ENCODE measurements at places on chromosomes 4 and X.

- no peak for DNase-seq
Measured at GRCh38 chr4:90012918-90013317, 114.3 kb upstream of the CCSER1 start.

- no peak for DNase-seq
Measured at GRCh38 chr4:101862595-101862994, 72.1 kb downstream of the BANK1 start.

- DNase-seq: no peak
Measured at GRCh38 chr4:78528327-78528726, 23.2 kb upstream of the ANXA3 start.

DNA sequence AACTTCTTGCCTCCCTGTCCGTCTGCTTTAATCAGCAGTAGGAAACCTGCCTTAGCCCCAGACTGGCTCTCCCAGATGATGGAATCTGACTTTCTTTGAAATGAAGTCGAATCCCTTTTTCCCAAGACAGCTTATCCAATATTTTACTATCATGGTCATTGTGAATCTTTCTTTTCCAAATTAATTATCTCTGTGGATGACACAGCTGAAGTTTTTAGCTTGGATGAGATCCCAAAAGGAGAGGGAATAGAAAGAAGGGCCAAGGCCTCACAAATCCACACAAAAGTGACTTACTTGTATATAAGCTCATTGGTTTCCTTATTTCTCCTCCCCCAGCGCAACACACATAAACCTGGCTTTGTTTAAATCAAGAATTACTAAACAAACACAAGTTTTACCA is 100.6 kb downstream of the RASL11B start:
- DNase-seq: no peak

- no peak for DNase-seq
Measured at GRCh38 chr4:8741513-8742226, 130.0 kb downstream of the HMX1 start.

- no peak for DNase-seq
Measured at GRCh38 chrX:123906557-123907316, 46.9 kb downstream of the XIAP start.

GRCh38 chr4:17134100-17134499 is 235.7 kb upstream of the LDB2 start:
- DNase-seq: no peak

- no peak for DNase-seq
Measured at GRCh38 chrX:79270401-79270800, 96.7 kb downstream of the ITM2A start.

DNA sequence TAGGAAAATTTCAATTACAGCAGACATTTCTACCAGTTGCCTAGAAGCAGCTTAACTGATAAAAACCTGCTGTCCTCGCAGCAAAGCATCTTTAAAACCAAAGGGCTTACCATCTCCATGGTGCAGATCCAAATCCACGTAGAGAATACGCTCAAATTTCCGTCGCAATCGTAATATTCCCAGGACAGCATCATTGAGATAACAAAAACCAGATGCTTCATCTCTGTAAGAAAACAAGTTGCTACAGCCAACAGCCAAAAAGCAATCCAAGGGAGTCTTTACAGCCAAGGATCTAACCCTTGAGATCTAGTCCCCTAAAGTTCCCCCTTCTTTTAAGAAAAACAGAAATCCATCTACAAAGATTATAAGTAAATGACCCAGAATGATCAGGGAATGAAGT is 77.6 kb downstream of the HDAC8 start:
- DNase-seq: no peak

DNA sequence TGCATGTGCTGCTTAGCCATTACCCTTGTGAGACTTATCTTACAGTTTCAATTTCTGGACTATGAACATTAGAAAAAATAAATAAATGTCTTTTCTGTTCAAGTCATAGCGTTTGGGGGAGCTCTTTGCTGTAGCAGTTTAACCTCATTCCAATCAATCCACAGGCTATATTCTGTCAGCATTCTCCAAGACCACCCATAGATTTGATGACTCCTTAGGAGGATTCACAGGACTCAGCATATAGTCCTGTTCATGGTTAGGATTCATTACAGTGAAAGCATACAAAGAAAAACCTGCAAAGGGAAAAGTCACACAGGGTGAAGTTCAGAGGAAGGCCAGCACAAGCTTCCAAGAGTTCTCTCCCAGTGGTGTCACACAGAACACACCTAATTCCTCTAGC is 180.5 kb downstream of the ADAMTS3 start:
- DNase-seq: no peak

DNA sequence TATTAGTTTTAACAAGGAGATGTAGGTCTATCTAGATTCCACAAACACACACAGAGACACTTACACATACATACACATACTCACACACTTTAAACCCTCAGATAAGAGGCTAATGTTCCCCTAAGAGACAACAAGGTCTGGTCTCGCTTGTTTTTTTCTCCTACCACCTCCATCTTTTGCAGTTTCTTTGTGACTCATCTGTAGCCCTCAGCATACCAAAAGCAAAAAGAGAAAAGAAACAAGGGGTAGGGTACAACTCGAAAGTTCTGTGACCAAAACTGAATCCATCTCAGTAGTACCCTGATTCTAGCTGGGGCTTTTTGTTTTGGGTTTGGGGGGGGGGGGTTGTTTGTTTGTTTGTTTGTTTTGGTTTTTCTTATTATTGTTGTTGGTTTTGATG is 12.2 kb upstream of the EXOSC9 start:
- DNase-seq: no peak

DNA sequence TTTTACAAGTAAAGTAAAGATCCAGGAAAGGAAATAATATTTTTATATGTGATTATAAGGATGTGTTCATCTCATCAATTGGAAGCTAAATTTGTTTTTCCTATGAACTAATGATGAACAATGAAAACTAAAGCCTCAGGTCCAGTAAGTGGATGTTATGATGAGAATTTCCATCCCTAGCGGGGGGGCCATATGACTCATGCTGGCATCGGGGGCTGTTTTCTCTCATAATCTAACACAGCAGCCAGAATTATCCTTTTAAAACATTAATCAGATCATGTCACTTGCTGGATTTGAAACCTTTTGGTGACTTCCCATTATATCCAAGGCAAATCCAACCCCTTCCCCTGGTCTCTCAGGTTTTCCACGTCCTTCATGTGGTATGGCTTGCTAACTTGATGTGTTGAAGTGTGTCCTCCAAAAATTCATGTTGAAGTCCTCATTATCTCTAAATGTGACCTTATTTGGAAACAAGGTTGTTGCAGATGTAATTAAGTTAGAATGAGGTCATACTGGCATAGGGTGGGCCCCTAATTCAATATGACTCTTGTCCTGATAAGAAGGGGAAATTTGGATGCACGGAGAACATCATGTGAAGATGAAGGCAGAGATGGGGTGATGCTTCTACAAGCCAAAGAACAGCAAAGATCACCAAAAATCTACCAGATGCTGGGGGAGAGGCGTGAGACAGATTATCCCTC is 96.8 kb downstream of the AKAP4 start:
- DNase-seq: no peak

DNA sequence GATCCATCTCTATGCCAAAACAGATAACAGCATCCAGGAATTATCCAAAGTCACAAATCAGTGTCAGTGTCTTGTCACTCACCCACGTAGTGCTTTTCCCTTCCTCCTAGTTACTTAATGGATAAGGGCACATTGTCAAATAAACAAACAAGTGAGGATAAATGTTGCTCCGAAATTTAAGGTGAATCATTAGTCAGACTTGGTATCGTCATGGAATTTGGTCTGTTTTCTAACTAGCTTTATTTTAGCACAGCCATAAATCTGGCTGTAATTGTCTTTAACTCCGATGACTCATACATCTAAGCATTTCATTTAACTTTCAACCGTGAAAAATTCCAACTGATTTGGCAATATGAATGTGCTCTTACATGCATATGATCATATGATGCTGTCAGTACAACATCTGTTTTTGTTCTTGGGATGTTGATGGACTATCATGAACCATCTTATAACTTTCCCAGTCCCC is 83.3 kb downstream of the SNCA start:
- no peak for DNase-seq

DNA sequence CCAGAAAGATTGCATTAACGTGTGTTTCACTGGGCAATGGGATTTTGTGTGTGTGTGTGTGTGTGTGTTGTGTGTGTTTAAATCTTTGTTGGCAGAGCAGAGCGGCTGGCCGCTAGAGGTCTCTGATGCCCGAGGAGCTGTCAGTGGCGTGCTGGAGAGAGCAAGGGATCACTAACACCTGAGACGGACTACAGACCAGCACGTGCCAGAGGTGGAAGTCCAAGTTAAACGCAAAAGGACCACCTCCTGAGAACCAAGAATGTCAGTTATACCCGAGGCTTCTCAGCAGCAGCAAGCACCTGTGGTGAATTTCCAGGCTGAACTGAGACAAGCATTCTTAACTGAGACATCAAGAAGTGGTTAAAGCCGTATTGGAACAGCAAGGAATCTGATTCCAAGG is 9.0 kb upstream of the SLC25A14 start:
- peak; percentile 4 for DNase-seq

DNA sequence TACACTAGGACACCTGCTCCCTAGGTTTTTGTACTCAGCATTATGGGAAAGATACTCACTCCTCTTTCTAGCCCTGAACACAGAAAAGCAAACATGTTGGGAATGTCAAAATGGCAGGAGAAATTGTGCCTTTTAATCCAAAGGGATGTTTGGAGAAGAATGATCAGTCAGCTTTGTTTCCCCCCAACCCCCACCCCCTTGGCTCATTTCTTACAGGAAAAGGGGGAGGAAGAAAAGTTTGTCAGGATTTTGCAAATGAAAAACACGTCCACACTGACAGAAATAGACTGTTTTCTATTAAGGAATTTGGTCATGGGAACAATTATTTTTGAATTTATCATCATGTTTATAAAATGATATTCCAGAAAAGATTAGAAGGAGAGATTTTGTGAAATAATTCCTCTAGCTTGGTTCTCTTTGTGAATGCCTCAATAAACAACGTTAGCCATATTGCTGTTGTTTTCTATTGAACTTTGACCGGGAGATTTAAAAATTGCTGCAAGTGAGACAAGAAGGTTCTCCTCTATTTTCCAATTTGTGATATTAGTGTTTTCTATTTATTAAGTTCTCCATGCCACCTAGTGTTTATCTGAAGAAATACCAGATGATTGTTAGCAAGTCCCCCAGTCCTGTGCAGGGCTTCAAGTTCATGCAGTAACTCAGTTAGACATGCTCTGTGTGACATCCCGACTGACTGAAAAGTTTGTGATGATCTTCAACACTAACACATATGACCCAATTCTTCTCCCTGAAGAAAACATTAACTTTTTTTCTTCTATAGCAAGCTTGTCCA is 31.3 kb upstream of the TFDP3 start:
- no peak for DNase-seq

DNA sequence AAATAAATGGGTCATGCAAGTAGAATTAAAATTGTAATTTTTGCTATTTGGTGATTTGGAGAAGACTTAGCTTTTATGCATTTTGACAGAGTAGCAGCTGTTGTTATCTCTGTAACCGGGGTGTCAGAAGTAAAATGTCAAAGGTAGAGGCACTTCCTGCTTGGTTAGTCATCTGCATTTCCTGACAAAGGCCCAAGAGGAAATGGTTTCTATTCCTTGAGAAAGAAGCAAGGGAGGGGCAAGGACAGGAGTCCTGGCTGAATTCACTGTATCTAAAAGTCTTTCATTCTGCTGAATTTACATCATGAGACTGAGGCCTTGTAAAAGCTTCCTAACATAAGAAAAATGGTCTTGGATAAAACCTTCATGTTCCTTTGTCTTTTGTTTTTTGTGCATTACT is 550.9 kb upstream of the BOD1L1 start:
- no peak for DNase-seq

DNA sequence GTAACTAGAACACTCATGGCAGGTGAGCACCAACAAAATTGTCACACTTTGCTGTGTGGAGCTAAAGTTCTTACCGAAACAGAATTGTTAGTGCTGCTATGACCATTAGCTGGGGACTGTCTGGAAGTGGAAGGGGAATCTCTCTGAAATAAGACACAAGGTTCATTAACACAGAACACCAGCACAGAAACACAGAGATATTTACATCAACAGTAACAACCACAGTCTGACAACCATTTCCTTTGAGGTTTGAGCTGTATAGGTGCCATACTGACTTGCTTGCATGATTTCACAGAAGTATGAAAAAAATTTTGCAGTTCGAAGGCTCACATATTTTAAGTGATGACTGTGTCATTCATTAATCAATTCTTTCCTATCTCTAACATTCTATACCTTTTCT is 109.8 kb downstream of the NYX start:
- DNase-seq: no peak

DNA sequence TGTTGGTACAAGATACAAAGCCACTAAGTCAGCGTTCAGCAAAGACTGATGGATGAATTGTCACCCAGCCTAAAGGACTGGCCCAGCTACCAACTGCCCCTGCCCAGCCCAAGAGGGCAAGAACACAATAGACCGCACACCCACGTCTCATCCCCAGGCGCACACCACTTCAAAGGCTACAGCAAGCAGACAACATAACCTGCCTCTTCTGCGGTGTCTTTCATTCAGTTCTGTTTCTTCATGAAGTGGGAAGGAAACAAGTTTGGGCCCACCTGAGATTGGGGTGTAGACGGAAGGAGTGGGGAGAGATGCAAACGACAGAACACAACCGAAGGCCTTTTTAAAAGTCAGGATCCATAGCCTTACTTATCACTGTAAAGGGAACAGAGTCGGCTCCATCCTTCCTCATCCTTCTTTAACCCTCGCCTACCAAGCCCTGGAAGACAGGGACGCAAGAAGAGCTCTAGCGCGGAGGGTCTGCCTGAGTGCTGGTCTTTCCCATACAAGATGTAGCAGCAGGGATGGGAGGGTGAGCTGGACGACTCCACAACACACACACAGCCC is 691 bp downstream of the SCARB2 start:
- DNase-seq: peak; percentile 58

GRCh38 chr4:107913283-107913899 is 18.0 kb upstream of the CYP2U1 start:
- DNase-seq: peak; percentile 7

DNA sequence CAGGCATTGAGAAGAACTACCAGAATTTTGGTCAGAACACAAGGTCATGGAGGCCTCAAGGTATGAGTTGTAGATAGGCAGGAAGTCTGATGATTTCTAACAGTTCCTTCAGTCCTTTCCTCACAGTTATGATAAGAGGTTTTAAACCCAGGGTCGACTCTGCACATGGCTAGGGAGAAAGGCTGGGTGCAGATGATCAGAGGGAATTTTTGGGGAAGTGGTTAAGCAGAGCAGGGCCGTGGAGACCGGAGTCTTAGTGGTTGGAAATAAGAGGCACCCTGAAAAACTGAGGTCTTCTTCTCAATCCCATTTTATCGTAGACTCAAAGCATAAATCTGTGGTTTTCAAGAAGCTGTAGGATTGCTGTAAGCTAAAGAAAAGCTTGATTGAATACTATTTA is 118.5 kb upstream of the ANK2 start:
- DNase-seq: no peak

GRCh38 chrX:15576019-15576418 is 24.7 kb downstream of the ACE2 start:
- no peak for DNase-seq

- DNase-seq: no peak
Measured at GRCh38 chr4:149836546-149836945, 20.9 kb upstream of the IQCM start.

- DNase-seq: no peak
Measured at GRCh38 chr4:56641494-56642051, 39.5 kb downstream of the HOPX start.

- DNase-seq: no peak
Measured at GRCh38 chrX:13638826-13639225, 14.1 kb upstream of the TCEANC start.

GRCh38 chr4:121711263-121712000 is 14.7 kb upstream of the ANXA5 start:
- no peak for DNase-seq

Data from hippocampal formation (tissue), 2 donors.